ENCODE measurements at places on chromosomes 1 and 21.

DNA sequence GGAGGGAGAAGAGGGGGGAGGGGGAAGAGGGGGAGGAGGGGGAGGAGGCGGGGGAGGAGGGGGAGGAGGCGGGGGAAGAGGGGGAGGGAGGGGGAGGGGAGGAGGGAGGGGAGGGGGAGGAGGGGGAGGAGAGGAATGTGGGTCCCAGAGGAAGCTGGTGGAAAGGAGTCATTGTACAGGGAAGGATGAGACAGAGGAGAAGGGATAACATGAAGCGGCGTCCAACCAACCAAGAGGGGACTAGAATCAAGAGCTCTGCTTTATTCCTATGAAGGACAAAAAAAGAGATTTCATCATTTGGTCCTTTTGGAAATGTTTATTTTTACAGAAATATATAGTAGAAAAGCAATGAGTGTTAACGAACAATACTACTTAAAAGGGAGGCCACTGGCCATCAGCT, 24.5 kb downstream of the COA6 start:
- no peak for DNase-seq

GRCh38 chr1:234875328-234875952, 253.2 kb downstream of the TOMM20 start:
- no peak for DNase-seq

DNA sequence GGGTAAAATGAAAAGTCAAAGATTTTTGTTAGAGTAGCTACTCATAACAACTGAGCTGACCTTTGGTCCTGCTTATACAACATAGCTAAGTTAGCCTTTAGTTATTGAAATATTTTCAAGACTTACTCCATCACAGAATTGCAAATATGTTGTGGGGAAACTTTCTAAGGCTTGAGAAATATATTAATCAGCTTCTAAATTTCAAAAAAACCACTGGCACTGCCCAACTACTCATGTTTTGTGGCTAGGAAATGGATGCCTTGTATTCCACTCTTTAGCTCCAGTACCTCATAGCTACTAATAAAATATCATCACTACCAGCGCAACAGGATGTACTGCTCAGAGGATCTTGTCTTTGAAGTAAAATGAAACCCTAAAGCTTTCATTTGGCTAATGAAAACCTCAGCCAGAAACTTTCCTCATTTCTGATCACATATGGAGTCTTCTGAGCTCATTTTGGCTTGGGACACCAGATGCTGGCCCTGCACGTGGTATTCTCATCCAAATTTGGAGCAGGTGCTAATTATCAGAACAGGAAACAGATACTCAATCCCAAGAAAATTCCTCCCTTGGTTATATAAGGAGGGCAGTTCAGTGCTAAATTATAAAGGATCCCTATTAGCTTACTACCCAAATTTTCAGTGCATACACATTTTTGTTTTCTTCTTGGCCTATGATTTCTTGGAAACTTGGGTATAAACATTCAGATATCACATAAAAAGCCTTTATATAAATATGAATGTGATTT, 690.7 kb downstream of the ADGRL2 start:
- DNase-seq, result no peak

DNA sequence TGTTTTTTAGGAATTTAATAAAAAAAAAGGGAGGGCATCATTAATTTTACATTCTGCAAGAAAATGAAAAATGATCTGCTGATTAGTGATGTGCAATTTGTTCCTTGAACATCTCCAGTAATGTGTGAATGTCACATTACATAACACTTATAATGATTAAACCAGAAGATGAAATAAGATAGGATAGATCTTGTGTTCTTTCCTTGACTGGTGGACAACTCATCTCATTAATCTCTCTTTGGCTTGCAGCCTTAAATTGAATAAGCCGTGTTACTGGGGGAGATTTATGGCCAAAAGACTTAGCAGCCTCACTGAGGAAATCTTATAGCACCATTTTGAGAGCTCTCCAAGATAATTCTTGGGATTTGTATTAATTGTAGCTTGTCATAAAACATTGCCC, 217.2 kb downstream of the ST6GALNAC3 start:
- DNase-seq, result no peak

GRCh38 chr1:232943679-232944252, 6.6 kb upstream of the NTPCR start:
- peak; percentile 57 for DNase-seq

Measured in activated CD4-positive, alpha-beta T cell treated with anti-CD3 and anti-CD28 coated beads for 36 hours (primary cell).